Endothelial cell (in vitro differentiated cells): ENCODE measurements at places on chromosomes 12 and 14. TPM values are rescaled to one million over a fixed set of nuclear protein-coding genes. Genes with fewer than 3 reads are reported as not detected.

RASSF8 gene
- total RNA-seq, result 87.2 TPM

DNA sequence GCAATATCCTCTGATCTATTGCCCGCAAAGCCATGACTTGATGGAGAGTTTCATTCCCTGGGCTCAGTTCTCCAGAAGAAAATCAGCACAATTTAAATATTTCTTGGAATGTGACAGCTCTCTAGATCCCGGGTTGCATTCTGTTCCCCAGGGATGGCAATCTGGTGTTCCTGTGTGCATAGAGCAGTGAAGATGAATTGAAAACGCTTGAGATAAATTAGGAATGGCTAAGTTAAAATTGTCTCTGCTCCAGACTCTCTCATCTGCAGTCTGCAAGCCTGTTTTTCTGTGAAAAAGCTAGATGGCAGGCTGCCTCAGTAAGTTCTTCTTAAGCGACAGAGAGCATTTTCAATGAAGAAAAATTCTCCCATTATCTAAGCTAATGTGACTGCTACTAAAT lies 582.5 kb upstream of the MGAT4C start:
- H3K4me1 ChIP-seq, result no peaks in the 10 kb centered on the region
- H3K27ac ChIP-seq, result no peak overlapping the region
- H3K4me3 ChIP-seq, result no peak overlapping the region
- H3K36me3 ChIP-seq, result no peaks in the 10 kb centered on the region
- no peak for DNase-seq

CSRP2 gene
- total RNA-seq, result 185 TPM

DNA sequence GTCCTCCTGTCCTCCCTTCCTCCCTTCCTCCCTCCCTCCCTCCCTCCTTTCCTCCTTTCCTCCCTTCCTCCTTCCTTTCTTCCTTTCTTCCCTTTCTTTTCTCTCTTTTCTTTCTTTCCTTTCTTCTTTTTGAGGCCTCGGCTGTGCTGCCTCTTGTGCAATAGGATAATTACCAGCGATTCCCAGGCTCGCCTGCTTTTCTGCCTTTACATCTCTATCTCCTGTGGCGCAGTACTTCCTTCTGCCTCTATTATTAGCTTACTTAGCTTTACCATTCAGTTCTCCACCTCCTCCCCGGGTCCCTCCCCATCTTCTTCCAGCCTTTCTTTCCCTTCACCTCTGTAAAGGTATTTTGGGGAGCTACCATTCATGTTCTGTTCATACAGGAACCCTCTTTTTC lies 19.9 kb downstream of the ETV6 start:
- H3K27ac ChIP-seq, result no peak overlapping the region
- peaks cover 3% of the 10 kb centered on the region for H3K27me3 ChIP-seq
- peaks cover 34% of the 10 kb centered on the region for H3K36me3 ChIP-seq
- peak overlapping the region; percentile 8 for H3K4me3 ChIP-seq
- no peak for DNase-seq

- H3K27me3 ChIP-seq, result peaks cover 4% of the 10 kb centered on the region
- H3K36me3 ChIP-seq, result no peaks in the 10 kb centered on the region
- H3K27ac ChIP-seq, result peak overlapping the region; percentile 37
- no peak overlapping the region for H3K4me3 ChIP-seq
- no peak for DNase-seq
- peaks cover 5% of the 10 kb centered on the region for H3K4me1 ChIP-seq
Observed at GRCh38 chr14:94164685-94165431, 9.3 kb upstream of the PPP4R4 start.

KRT2 gene
- total RNA-seq, result not detected

DNA sequence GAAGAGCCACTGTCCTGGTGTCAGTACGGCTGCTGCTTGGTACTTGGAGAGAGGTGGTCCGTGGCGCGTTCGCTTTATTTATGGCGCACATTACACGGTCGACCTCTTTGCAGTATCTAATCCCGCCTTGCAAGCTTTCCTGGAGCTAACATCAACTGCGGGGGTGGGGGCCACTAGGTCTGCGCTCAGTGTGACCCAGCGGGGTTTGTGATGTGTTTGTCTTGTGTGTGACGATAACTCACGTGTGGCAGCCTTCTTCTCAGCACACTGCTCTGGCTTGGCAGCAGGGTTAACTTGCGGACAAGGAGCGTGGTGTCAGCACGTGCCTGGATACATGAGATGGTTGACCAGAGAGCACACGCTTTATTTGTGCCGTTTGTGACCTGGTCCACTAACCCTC lies 122.2 kb upstream of the RTL1 start:
- no peak overlapping the region for H3K27ac ChIP-seq
- H3K27me3 ChIP-seq, result peaks cover 17% of the 10 kb centered on the region
- DNase-seq, result no peak
- no peaks in the 10 kb centered on the region for H3K4me1 ChIP-seq
- H3K36me3 ChIP-seq, result peaks cover 4% of the 10 kb centered on the region

- no peak for DNase-seq
- H3K36me3 ChIP-seq, result no peaks in the 10 kb centered on the region
- no peaks in the 10 kb centered on the region for H3K4me1 ChIP-seq
- H3K4me3 ChIP-seq, result no peak overlapping the region
Observed at GRCh38 chr14:100629696-100630095, 42.5 kb upstream of the BEGAIN start.

DNA sequence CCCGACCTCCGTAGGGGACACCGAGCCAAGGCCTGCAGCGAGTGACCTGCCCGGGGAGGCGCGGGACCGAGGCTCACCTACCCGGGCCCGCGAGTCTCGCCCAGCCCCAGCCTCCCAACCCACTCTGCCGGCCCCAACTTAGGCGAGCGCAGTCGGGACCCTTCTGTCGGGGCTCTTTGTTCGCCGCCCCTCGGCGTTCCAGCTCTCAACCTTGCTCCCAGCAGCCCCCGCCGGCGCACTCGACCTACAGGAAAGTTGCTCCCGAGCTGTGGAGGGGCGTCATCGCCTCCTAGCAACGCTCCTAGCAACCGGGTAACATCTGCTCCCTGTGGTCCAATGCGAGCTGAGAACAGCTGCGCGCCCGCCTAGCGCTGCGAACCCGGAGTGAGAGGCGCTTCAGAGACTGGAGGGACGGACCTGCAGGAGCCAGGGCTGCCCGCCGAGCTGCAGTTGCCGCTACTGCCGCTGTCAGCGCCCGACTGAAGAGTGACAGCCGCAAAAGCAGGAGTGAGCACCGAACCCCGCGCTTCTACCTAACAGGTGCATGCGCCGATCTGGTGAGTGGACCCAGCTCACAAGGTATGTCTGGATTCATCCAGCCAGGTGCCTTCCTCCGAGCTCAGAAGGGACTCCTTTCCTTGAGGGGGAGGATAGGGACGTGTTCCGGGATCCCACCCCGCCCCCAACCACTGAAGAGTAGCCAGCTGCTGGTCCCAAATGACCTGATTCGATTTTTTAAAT lies 355.0 kb downstream of the SNAPC1 start:
- H3K36me3 ChIP-seq, result no peaks in the 10 kb centered on the region
- no peaks in the 10 kb centered on the region for H3K4me1 ChIP-seq
- H3K27me3 ChIP-seq, result peaks cover 2% of the 10 kb centered on the region
- peak overlapping the region; percentile 82 for H3K4me3 ChIP-seq

KLHDC1 gene
- 1.6 TPM for total RNA-seq

GRCh38 chr14:53152184-53152886 lies 788 bp downstream of the DDHD1 start:
- H3K27me3 ChIP-seq, result peaks cover 10% of the 10 kb centered on the region
- H3K4me3 ChIP-seq, result peak overlapping the region; percentile 90
- DNase-seq, result peak; percentile 34
- no peaks in the 10 kb centered on the region for H3K36me3 ChIP-seq
- H3K27ac ChIP-seq, result no peak overlapping the region

DNA sequence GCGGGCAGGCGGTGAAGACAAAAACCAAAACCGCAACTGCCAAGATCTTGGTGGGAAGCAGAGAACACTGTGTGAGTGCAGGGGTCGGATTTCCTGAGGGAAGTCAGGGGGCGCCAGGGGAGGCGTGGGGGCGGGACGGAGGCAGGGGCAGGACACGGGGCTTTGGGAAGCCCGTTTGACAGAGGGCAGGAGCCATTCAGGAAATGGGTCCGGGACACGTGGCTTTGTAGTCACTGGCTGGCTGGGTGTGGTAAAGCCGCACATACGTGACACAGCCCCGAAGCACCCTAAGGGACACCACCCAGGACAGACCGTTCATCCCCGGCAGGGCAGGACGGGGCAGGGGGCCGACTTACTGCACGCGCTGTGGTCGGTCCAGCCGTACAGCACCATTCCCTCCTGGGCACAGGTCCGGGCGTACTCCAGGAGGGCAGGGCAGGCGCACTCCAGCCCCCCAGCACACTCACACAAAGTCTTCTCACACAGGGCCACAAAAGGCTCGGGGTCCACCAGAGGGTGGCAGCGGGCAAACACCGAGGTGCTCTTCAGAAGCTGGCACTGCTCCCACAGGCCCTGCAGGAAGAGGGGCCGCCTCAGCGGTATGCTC lies 49.4 kb downstream of the VWF start:
- H3K4me3 ChIP-seq, result no peak overlapping the region
- H3K36me3 ChIP-seq, result no peaks in the 10 kb centered on the region
- H3K4me1 ChIP-seq, result peaks cover 22% of the 10 kb centered on the region
- H3K27ac ChIP-seq, result no peak overlapping the region

GRCh38 chr12:23952071-23952470 lies 2.6 kb upstream of the SOX5 start:
- no peaks in the 10 kb centered on the region for H3K36me3 ChIP-seq
- peaks cover 5% of the 10 kb centered on the region for H3K4me1 ChIP-seq
- H3K27ac ChIP-seq, result no peak overlapping the region

GRCh38 chr12:25670076-25671055 lies 117.3 kb upstream of the LMNTD1 start:
- no peaks in the 10 kb centered on the region for H3K27me3 ChIP-seq
- H3K36me3 ChIP-seq, result no peaks in the 10 kb centered on the region
- H3K4me3 ChIP-seq, result no peak overlapping the region
- no peaks in the 10 kb centered on the region for H3K4me1 ChIP-seq
- no peak overlapping the region for H3K27ac ChIP-seq

SPIC gene
- total RNA-seq, result not detected

DNA sequence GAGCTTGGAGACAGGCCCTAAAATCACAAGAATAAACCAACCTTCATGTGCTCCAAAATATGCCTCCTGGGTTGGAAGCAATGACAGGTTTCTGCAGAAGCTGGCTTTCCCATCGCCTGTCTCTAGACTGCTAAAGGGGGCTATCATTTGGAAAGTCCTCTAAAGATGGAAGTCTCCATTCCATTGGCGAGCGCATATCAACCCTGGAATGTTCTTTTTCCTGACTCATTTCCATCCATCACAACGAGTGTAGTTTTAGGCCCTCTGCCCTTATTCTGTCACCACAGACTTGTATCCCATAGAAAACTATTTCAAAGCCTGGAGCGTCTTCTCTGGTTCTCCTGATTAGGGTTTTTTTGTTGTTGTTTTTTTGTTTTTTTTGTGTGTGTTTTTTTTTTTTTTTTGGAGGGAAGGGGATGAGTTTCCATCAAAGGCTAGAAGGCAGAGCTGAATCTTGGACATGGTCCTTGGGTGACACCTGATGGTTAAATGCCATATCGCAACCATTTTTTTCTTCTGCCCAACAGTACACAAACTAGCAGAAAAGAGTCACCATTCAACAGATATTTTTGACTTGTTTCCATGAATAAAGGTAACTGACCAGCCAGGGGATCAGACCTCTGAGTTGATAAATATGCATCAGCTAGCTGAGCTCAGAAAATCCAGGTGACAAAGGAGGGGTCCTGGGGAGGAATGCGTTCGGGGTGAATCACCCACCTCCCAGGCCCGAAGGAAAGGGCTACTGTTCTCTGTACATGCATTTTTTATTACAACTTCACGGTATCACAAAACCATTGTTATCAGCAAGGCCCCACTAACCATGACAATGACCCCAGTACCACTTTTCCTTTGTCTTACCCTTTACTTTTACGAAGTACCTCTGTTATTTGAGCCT lies 40.5 kb downstream of the KCNA5 start:
- H3K27ac ChIP-seq, result no peak overlapping the region
- peaks cover 3% of the 10 kb centered on the region for H3K27me3 ChIP-seq
- no peaks in the 10 kb centered on the region for H3K36me3 ChIP-seq
- peak; percentile 67 for DNase-seq
- no peak overlapping the region for H3K4me3 ChIP-seq

HVCN1 gene
- total RNA-seq, result 11.9 TPM

SENP1 gene
- 31.2 TPM for total RNA-seq

MMP17 gene
- 6.3 TPM for total RNA-seq

DNA sequence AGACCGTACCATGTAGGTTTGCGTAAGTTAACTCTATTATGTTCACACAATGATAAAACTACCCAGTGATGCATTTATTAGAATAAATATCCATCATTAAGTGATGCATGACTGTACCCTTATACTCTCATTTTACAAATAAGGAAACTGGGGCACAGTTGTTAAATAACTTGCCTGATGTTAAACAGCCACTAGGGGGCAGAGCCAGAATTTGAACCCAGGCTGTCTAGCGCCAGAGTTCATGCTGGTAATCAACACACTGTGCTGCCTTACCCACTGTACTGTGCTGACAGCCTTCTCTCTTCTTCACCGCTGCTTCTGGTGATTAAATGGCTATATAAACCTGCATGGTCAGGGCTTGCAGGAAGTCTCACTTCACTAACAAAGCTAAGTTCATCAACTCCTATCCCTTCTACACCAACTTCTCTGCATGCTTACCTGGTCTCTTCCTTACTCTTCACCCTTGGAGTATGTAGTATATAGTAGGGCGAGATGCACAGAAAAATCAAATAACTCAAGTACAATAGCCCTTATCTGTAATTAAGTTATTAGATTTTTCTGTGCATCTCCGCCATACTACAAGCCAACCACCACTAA lies 43.6 kb upstream of the APPL2 start:
- peak; percentile 11 for DNase-seq
- H3K4me1 ChIP-seq, result peaks cover 9% of the 10 kb centered on the region
- H3K27me3 ChIP-seq, result peaks cover 6% of the 10 kb centered on the region
- no peak overlapping the region for H3K27ac ChIP-seq
- H3K36me3 ChIP-seq, result no peaks in the 10 kb centered on the region

GRCh38 chr12:42056130-42056529 lies 88.5 kb downstream of the GXYLT1 start:
- no peak for DNase-seq
- H3K4me3 ChIP-seq, result no peak overlapping the region
- H3K27me3 ChIP-seq, result no peaks in the 10 kb centered on the region

- no peaks in the 10 kb centered on the region for H3K4me1 ChIP-seq
- H3K4me3 ChIP-seq, result no peak overlapping the region
- peaks cover 9% of the 10 kb centered on the region for H3K27me3 ChIP-seq
- DNase-seq, result no peak
Observed at GRCh38 chr14:77014004-77014604, 14.4 kb downstream of the IRF2BPL start.

DNA sequence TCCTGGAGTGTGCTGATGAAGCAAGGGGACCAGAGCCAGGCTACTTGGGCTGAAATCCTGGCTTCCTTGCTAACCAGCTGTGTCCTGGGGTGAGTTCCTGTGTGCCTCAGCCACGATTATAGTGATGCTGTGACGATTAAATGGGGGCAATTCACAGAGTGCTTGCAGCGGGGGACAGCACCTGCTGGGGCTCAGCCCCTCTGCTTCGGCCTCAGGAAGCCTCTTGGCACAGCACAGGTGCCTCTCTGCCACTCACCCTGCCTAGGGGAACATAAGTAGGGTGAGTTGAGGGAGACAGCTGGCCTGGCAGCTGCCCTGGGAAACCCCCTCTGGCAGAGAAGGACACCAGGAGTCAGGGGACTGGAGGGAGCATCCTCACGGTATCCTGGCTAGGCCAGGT lies 9.4 kb downstream of the KRT80 start:
- H3K4me3 ChIP-seq, result no peak overlapping the region
- no peak for DNase-seq
- H3K27me3 ChIP-seq, result peaks cover 20% of the 10 kb centered on the region
- H3K36me3 ChIP-seq, result no peaks in the 10 kb centered on the region
- no peak overlapping the region for H3K27ac ChIP-seq

SERPINA5 gene
- 0.26 TPM for total RNA-seq
